ENCODE measurements at places on chromosomes 2 and 18.

GRCh38 chr18:61882296-61883004 lies 10.4 kb downstream of the RNF152 start:
- DNase-seq, result no peak

DNA sequence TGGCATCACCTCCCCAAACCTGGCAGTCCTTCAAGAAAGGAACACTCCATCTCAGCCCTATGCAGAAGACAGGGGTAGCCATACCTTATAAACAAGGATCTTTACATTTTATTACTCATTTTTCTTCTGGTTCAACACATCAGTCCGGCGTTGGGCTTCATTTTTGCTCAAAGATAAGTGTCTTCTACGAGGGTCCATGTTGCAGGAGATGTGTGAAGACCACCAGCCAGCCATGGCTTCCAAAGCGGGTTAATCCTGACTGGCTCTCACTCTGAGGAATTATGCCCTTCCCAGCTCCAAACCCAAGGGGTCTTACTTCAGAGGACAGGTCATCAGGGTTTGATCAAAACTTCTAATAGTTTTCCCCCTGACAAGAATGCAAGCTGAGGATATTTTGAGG lies 23.9 kb upstream of the GNAL start:
- DNase-seq, result no peak

DNA sequence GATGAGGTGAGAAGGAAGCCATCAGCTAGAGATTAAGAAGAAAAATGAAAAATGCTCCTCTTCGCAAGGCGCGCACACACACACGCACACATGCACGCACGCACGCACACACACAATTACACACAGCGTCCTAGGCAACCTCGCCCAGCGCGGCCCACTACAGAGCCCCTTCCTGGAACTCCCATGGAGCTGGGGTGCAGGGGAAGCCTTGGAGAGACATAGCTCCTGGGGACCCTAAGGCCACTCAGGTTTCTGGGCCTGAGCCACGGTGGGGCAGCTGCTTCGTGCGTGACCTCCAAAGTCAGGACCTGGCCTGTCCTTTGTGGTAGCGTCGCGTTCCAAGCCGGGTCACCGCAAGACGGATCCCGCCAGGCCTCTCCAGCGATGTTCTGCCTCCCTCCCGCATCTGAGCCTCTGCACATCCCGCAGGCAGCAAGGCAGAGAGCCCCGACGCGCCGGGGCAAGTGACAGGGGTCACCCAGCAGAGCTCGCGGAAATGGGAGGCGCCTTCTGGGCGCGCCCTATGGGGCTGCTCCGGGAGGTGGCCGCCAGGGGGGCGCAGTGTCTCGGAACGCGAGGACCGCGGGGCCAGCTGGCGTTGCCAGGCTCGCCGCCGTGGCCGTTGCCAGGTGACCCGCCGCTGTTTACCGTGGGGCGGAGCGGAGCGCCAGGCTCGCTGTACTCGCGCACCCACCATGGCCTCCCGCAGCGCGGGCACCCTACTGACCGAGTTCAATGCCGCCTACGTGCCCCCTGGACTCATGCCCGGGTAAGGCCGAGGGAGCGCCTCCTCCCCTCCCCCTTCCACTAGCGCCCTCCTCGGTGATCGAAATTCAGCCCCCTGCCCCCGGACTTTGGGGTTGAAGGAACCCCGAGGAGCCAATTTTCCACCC lies 79.0 kb downstream of the CIB4 start:
- no peak for DNase-seq

DNA sequence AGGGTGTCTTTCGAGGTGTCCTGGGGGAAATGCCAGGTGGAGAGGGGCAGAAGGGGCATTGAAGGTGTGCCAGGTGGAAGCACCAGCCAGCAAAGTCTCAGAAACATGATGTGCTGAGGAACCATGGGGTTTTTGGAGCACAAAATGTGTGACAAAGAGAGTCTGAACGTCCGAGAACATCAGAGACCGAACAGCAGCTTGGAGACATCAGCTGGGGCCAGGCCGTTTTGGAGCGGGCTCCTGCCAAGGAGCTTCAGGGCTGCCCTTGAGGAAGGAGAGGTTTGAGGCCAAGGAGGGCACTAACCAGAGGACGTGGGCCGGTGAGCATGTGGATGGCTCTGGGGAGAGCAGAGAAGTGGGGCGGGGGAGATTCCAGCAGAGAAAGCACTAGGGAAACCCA lies 5.3 kb upstream of the MBP start:
- no peak for DNase-seq

GRCh38 chr2:573025-573424 lies 104.2 kb downstream of the TMEM18 start:
- DNase-seq, result no peak

DNA sequence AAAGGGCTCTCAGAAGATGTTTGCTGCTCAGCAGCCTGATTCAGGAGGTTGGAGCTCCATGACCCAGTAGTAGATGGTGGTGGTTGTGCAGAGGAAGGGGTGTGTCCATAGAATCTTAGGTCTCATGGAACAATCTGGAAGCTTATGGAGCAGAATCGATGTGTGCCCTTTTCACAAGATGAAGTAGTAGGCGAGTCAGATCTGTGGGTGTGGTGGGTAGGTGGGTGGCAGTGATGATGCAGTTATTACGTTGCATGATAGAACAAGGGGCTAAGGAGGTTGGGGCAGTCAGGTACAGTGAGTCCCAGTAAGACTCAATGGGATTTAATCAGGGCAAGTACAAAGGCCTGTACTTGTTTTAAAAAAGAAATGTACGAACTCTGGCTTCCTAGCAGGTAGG lies 9.1 kb downstream of the TET3 start:
- no peak for DNase-seq

- no peak for DNase-seq
Measured at GRCh38 chr2:234289834-234290590, 206.9 kb downstream of the ARL4C start.

DNA sequence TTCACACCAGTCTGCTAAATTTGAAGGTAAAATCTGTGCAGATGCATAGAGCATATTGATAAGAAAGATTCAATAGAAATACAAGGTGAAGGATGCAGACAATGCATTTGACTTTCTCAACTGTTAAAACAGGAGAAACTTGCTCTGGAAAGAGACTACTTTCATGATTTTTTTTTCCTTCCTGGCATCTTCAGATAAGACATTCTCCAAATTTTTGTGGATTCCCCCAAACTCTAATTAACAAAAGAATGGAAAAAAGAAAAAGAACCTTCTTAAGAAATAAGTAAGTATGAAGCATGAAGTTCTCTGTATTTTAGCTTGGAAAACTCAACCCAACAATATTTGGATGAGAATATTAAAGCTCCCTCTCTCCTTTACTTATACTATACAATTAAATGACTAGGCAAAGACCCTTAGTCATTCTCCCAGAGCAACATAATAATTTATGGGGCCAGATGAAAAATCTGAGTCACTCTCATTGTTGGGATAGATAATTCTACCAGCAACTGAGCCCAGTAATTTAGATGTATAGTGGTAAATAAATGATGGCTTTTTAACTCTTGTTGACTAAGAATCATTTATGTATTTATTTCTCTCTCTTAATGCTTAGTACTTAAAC lies 298.7 kb upstream of the COL3A1 start:
- DNase-seq, result no peak

- DNase-seq, result no peak
Measured at GRCh38 chr2:120915670-120916069, 180.0 kb downstream of the GLI2 start.

GRCh38 chr2:429575-430254 lies 141.8 kb upstream of the ALKAL2 start:
- no peak for DNase-seq
